ENCODE measurements at places on chromosomes 11 and 22.
A peak's percentile ranks its signal among the peaks of the same experiment; 100 is the strongest.

DNA sequence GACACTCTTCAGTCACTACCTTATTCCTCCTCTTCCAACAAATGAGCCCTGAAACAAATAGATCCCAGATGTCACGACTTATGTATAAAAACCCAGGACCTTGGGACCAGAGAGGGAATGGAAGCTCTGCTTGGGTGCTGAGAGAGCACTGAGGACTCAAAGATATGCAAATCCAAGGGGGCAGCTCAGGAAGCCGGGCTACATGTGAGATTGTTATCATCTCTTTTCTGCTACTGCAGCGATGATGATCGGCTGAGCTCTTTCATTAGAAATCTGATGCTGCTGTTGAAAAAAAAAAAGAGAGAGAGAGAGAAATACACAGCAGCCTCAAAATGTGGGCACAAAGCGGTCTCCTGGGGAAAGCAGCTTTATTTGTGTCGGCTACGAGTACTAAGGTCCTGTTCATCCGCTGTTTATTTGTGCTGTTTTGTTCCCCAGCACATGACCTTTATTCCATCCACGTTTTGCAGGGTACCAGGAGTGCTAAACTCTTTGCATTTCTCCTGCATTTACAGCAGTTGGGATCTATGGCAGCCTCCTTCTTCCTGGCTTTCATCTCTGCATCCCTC, 120.2 kb downstream of the TRIM29 start:
- DNase-seq = no peak
- no peaks in the 10 kb centered on the region for H3K36me3 ChIP-seq
- peaks cover 32% of the 10 kb centered on the region for H3K27me3 ChIP-seq
- no peaks in the 10 kb centered on the region for H3K4me1 ChIP-seq
- H3K4me3 ChIP-seq = no peak overlapping the region
- H3K27ac ChIP-seq = no peak overlapping the region

GRCh38 chr22:42919199-42919598, 62.1 kb upstream of the ARFGAP3 start:
- H3K4me1 ChIP-seq = peaks cover 48% of the 10 kb centered on the region
- no peak for DNase-seq
- no peaks in the 10 kb centered on the region for H3K27me3 ChIP-seq
- H3K27ac ChIP-seq = peak overlapping the region; percentile 1
- H3K4me3 ChIP-seq = no peak overlapping the region

- H3K4me1 ChIP-seq = peaks cover 49% of the 10 kb centered on the region
- peak overlapping the region; percentile 85 for H3K27ac ChIP-seq
- no peak overlapping the region for H3K4me3 ChIP-seq
- H3K36me3 ChIP-seq = no peaks in the 10 kb centered on the region
These were observed 2.3 kb downstream of the USP35 start for GRCh38 chr11:78190871-78191538.

DNA sequence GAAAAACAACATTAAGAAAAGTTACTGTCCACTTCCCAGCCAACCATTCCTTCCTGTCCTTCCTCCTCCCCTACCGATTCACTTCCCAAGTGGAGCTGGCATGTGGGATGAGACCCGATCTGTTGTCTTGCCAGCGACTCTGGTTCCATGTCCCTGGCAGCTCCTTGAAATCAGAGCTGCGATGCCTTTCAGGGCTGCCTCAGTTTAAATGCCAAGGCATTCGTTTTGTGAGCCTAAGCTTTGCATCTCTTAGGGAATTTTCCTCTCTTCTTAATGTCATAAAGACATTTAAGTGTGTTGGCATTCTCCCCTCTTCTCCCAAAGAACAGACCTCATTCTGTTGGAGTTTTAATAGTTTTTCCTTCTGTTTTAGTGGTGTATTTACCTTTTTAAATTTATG, 98.4 kb downstream of the EXT2 start:
- no peak overlapping the region for H3K27ac ChIP-seq
- H3K4me1 ChIP-seq = peaks cover 9% of the 10 kb centered on the region
- H3K36me3 ChIP-seq = peaks cover 21% of the 10 kb centered on the region
- H3K27me3 ChIP-seq = no peaks in the 10 kb centered on the region
- no peak overlapping the region for H3K4me3 ChIP-seq

- H3K4me3 ChIP-seq = no peak overlapping the region
- H3K36me3 ChIP-seq = no peaks in the 10 kb centered on the region
- DNase-seq = no peak
- H3K27ac ChIP-seq = no peak overlapping the region
- peaks cover 29% of the 10 kb centered on the region for H3K4me1 ChIP-seq
These were observed 3.0 kb upstream of the SLC43A3 start for GRCh38 chr11:57429946-57430345.

DNA sequence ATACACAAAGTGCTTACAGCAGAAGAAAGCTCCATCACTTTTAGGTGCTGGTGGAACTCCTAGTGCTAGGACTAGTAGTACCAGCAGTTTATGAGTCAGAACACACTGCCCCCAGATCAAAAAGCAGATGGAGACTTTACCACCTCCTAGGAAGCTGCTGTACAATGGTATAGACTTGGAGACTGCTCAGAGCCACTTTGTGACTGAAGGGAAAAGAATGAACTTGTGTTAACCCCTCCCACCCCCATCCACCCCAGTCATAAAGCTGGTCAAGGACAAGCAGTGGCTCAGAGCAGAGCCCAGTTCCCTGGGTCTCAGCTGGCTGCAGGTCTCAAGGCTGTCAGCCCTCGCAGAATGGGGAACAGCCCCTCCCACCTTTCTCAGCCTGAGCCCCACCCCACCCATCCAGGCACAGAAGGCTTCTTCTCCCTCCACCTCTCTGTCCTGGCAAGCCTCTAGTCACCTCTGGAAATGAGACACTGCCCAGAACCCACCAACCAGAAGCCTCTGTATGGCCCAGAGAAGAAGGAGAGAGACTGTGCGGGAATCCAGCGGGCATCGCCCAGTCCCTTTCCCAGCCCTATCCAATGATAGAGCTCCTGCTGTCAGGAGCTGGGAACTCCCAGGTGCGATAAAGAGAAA, 23.8 kb downstream of the PACSIN2 start:
- DNase-seq = no peak
- H3K27ac ChIP-seq = no peak overlapping the region
- no peaks in the 10 kb centered on the region for H3K27me3 ChIP-seq
- no peaks in the 10 kb centered on the region for H3K36me3 ChIP-seq
- peaks cover 29% of the 10 kb centered on the region for H3K4me1 ChIP-seq

GRCh38 chr22:30541961-30542810, 4.4 kb downstream of the SEC14L6 start:
- H3K4me3 ChIP-seq = peak overlapping the region; percentile 24
- no peaks in the 10 kb centered on the region for H3K4me1 ChIP-seq
- no peak overlapping the region for H3K27ac ChIP-seq

GRCh38 chr11:59207988-59208451, 4.7 kb downstream of the MPEG1 start:
- no peak overlapping the region for H3K27ac ChIP-seq
- H3K36me3 ChIP-seq = no peaks in the 10 kb centered on the region
- H3K4me3 ChIP-seq = no peak overlapping the region
- DNase-seq = no peak
- no peaks in the 10 kb centered on the region for H3K4me1 ChIP-seq

DNA sequence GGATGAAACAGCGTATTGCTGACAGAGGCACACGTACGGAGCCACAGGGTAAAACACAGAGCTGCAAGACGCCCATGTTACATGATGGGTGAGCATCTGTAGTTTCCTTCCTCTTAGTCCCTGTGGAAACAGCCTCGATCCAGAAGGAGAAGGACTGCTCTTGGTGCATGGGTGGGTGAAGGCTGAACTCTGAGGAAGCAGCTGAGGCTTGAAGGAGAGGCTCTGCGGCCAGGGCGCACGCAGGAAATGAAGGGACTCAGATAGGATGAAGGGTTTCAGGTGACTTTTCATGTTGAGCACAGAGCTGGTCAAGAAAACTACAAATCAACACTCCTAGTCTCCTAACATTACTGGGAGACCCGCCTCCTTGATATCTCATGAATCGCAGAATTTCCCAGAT, 65.7 kb upstream of the ADA2 start:
- no peak overlapping the region for H3K27ac ChIP-seq
- no peaks in the 10 kb centered on the region for H3K4me1 ChIP-seq
- no peak for DNase-seq
- H3K4me3 ChIP-seq = no peak overlapping the region
- no peaks in the 10 kb centered on the region for H3K27me3 ChIP-seq

DNA sequence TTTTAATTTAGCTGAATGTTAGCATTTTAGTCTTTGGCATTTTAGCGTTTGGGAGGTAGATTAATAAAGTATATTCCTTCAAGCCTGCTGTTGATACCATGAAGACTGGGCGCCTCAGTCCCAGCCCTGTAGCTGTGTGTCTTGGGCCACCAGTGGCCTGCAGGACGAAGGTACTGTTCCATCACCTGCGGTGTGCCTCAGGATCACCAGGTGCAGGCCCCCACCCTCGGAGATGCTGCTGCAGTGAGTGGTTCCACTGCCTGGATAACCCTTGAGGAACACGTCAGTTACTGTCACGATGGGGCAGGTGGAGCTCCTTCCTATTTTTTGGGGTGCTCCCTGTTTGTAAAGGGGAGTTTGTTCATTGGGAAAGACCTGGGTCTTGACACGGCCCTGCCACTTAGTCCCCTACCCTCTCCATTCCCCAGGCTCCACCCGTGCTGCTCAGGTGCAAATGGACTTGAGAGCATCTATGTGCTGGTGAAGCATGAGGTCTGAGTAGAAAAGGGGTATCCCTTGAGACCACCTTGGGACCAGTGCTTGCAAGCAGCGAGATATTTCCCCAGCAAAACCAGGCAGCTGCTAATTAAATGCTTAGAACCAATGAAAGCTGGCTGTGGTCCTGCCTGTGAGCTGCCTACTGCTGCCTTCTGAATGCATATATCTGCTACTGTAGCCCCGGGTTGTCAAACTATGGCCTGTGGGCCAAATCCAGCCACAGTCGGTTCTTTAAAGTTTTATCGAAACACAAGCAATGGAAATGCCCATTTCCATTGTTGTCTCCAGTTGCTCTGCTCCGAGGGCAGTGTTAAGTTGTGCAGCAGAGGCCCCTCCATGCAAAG, 28.7 kb downstream of the INCENP start:
- H3K4me3 ChIP-seq = no peak overlapping the region
- no peak for DNase-seq
- H3K36me3 ChIP-seq = no peaks in the 10 kb centered on the region

DNA sequence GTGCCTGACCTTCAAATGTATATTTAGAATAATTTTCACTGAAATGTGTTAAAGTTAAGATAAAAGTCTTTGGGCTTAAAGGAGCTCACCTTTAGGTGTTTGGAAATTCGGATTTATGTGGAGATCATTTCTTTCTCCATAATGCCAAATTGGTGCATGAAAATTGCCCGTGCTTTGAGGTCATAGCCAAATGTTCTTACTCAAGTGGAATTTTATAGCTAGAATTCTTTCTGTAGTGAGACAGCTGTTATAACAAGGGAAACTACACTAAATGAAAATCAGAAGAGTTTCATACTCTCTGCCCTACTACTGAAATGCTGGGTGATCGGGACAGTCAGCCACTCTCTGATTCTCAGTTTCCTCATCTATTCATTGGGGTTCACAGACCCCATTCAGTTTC, 89.5 kb upstream of the DBX1 start:
- H3K27me3 ChIP-seq = peaks cover 2% of the 10 kb centered on the region
- H3K4me1 ChIP-seq = peaks cover 5% of the 10 kb centered on the region
- no peak for DNase-seq
- no peaks in the 10 kb centered on the region for H3K36me3 ChIP-seq

- H3K27ac ChIP-seq = no peak overlapping the region
- no peak for DNase-seq
- H3K36me3 ChIP-seq = no peaks in the 10 kb centered on the region
- H3K4me1 ChIP-seq = no peaks in the 10 kb centered on the region
- H3K4me3 ChIP-seq = no peak overlapping the region
These were observed 174.4 kb upstream of the NECTIN1 start for GRCh38 chr11:119903389-119903788.

- H3K4me3 ChIP-seq = no peak overlapping the region
- H3K27me3 ChIP-seq = no peaks in the 10 kb centered on the region
These were observed 32.5 kb upstream of the LARGE1 start for GRCh38 chr22:33952776-33953175.

- no peaks in the 10 kb centered on the region for H3K4me1 ChIP-seq
- no peaks in the 10 kb centered on the region for H3K36me3 ChIP-seq
- DNase-seq = no peak
- no peak overlapping the region for H3K27ac ChIP-seq
These were observed 745.0 kb downstream of the NTM start for GRCh38 chr11:132115454-132115853.

DNA sequence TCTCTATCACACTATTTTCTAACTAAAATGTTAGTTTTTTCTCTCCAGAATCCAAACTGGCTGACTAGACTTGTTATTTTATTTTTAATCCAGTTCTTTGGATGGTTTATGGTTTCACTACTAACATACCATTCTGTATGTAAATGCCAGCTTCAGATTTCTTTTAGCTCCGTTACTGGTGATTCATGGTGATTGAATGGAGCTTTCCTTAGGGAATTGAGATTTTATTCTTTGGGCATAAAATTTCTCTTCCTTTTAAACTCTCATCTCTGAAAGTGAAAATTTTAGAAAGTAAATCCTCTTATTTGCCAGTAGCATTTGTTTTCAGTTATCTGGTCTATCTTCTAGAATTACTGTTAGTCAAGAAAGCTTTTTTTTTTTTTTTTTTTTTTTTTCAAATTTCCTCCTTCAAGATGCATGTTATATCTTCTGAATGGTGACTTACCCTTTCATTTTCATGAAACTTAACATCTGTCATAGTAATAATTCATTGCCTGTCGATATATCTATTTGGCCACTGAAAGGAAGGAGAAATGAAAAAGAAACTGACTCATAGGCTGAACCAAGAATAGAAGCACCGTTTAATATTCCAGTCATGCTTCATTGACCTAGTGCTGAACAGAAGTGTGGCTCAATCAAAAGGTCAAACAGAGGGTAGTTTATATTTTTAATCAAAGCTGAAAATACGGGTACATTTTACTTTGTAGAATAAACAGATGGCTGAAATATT, 6.4 kb downstream of the ENDOD1 start:
- no peaks in the 10 kb centered on the region for H3K27me3 ChIP-seq
- no peak overlapping the region for H3K4me3 ChIP-seq
- H3K4me1 ChIP-seq = peaks cover 62% of the 10 kb centered on the region
- H3K27ac ChIP-seq = peak overlapping the region; percentile 90
- no peak for DNase-seq

DNA sequence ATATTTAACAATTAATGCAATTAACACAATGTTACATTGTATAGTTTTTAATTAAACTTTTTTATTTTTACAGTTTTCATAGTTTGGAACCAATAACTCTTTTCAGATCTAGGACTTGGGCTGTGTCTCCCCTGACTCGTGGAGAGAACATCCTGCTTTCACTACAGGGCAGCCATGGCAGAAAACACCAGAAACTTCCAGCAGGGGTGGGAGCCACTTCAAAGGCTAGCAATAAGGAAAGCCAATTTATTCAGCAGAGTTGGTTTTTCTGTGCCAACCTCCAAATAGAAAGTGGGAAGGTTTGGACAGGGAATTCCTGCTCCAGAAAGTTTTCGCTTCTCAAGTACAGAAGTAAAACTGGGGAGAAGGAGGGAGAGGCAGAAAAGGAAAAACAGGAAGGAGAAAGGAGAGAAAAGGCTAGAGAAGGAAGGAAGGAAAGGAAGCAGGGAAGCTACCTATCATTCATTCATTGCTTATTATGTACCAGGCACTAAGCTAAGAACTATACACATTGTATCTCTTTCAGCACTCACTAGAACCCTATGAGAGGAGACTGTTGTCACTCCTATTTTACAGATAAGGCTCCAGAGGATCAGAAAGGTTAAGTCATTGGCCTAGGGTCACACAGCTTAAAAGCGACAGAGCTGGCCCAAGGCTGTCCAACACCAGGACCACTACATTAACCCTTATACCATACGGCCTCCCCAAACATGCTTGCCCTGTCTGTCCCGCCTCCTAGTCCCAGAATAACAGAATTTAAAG, 54.8 kb upstream of the CREB3L1 start:
- DNase-seq = no peak
- H3K27ac ChIP-seq = no peak overlapping the region
- H3K4me3 ChIP-seq = no peak overlapping the region
- no peaks in the 10 kb centered on the region for H3K4me1 ChIP-seq

Measured in gastrocnemius medialis (tissue), 4 donors.